ENCODE measurements at places on chromosomes 7 and 10.

DNA sequence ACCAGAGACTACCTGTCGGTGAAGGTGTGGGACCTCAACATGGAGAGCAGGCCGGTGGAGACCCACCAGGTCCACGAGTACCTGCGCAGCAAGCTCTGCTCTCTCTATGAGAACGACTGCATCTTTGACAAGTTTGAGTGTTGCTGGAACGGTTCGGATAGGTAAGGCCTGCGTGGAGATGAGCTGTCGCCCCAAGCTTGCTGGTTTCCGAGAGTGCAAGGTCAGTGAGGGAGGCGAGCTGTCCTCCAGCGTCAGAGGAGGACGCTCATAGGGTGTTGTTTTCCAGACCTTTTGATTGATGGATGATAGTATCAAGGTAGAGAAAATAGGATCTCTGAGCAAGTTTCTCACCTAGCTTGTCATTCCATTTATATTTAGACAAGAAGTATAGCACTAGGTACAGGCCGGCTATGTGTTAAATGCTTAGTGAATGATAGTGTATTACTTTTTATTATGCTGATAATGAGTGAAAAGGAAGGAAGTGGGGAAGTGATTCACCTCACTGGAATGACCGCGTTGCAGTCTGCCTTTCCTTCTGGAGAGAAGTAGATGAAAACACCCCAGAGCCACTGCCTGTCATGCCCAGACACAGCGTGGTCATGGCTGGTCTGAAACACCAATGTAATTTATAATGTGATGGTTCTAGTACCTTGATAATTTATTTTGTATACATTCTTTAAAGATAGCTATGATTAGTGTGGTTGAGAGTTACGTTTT is 33.9 kb downstream of the BNIP3 start:
- DNase-seq = peak; percentile 19

DNA sequence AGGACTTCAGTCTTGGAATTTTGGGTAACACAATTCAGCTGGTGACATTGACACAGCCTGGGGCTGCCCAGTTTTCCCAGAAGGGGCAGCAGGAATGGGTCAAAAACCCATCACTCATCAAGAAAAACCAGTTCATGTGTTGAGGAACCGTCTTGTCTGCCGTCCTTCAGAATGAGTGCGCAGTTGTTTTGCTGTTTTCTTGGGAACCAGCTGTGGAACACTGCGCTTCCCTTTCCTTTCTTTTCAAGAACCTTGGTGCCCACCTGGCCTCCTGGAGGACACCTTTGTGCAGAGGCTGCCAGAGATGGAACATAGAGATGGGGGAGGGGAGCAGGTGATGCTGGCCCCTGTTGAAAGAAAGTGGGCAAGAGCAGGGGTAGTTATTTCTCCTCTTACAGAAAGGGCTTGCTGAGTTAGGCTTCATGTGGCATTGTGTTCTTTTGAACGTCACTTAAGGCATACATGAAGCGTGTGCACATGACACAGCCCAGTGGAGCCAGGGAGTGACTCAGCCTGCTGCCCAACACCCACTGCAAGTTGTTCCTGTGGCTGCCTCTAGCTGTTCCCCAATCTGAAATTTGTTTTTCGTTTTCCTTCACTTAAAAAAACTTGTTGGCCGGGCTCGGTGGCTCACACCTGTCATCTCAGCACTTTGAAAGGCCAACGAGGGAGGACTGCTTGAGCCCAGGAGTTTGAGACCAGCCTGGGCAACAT is 87.4 kb upstream of the TNS3 start:
- no peak for DNase-seq

DNA sequence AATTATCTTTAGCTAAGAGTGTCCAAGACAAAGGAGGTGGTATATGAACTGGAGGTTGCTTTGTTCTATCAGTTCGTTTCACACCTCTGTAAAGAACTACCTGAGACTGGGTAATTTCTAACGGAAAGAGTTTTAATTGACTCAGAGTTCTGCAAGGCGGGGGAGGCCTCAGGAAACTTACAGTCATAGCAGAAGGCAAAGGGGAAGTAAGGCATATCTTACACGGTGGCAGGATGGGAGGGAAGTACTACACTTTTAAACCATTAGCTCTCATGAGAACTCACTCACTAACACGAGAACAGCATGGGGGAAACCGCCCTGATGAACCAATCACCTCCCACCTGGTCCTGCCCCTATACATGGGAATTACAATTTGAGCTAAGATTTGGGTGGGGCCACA is 1202.3 kb upstream of the LRRTM3 start:
- no peak for DNase-seq

- DNase-seq = no peak
Measured at GRCh38 chr7:28125431-28126409, 54.9 kb downstream of the JAZF1 start.

DNA sequence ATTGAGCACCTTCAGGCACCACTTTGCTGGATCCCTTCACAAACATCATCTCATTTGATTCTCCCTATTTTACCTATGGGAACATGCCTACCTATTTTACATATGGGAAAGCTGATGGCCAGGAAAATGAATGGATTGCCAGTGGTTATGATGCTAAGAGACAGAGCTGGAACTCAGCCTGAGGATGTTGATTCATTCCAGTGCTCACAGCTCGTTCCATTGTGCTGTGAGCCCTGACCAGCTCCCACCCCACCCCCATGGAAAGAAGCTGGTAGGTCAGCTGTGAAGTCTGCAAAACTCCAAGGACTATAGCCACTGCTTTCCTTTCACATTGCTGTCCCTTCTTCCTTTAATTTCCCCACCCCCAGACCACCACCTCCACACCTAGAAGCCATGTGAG is 9.6 kb downstream of the UBTD1 start:
- no peak for DNase-seq

DNA sequence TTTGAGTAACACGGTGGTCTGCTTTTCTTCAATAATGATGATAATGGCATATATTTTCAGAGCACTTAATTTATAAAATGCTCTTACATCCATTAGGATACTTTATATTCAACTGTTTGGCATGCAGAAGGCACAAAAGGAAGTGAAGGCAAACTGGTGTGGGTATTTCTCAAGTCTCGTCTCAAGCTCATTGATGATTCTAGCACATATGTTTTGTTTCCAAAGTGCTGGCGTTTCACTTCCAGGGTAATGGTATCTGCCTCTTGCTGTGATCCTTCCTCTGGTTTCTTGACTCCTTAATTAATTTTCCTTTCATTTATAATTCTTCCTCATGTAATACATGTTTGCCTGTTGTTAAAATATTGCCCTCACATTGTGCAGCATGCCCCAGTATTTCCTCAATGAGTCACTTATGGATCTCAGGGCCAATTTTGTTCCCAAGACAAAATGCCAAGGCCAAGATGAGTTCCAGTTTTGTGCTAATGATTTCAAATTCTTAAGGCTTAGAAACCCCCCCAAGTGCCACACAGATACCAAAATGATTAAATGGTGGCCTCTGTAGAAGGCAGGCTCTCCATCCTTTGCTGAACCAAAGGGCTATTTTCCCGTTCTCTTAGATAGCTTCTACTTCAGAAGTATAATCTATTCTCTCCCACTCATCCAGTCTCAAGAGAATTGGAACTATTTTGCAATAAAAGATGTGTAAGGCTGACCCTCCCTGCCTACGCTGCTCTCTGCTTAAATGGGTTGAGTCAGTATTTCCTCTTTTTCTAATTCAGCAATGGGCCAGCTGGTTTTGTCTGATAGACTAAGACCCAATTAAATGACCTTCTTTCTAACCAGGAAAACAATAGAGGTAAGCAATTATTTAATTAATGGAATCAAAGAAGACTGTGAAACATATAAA is 171.2 kb downstream of the ZNF365 start:
- peak; percentile 37 for DNase-seq

DNA sequence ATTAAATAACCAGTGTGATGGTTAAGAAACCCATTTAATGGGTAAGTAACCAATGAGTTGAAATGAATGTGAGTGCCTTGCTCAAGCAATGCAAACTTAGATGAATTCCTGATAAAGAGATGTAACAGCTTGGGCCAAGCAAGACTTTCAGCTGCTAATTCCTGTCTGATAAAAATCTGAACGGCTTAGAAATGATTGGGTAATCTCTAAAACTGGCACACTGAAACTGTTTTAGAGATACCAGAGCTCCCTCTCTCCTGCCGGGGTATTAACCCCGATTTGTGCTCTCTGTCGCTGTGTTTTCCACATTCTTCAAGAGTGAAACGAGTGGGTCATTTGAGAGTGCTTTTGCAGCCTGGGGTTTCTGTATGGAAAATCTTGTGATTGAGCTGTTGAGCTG is 534.9 kb upstream of the GALNT17 start:
- DNase-seq = no peak

GRCh38 chr10:21510241-21511094 is 15.0 kb downstream of the SKIDA1 start:
- no peak for DNase-seq

DNA sequence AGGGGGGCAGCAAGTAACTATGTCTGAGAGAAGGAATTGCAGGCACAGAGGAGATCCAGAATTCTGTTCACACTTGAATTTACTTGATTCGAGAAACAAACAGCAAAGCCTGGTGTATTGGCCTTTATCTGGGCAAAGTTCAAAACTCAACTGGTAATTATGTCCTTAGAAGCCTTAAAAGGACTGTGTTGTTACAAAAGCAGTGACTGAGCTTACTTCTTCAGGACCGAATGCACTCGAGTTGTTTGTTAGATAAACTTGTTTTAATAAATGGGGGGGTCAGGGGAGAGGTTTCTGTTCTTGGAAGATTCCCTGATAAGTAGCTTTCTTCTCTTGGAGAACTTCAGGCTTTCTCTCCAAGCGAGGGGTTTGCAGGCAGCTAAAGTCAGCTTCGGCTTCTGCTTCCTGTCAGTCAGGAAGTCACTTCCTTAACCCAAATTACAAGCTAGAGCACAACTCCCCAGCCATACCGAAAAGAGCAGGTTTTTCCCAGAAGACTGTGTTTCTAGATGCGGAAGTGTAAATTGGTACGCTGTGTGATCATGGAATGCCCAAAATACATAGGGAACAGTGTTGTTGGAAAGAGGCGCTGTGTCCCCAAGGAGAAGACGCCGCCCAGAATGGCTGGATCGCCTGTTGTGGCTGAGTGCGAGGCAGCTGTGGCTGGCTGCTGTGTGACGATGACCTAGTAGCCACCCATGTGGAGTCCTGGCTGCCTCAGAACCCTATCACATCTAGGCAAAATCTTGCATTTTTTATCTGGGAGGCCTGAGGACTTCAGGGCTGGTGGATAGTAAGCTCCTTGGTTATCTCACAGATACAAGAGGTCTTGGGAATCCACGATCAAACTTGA is 110.4 kb downstream of the TCF7L2 start:
- no peak for DNase-seq

- DNase-seq = no peak
Measured at GRCh38 chr7:103657474-103657894, 211.5 kb upstream of the SLC26A5 start.

DNA sequence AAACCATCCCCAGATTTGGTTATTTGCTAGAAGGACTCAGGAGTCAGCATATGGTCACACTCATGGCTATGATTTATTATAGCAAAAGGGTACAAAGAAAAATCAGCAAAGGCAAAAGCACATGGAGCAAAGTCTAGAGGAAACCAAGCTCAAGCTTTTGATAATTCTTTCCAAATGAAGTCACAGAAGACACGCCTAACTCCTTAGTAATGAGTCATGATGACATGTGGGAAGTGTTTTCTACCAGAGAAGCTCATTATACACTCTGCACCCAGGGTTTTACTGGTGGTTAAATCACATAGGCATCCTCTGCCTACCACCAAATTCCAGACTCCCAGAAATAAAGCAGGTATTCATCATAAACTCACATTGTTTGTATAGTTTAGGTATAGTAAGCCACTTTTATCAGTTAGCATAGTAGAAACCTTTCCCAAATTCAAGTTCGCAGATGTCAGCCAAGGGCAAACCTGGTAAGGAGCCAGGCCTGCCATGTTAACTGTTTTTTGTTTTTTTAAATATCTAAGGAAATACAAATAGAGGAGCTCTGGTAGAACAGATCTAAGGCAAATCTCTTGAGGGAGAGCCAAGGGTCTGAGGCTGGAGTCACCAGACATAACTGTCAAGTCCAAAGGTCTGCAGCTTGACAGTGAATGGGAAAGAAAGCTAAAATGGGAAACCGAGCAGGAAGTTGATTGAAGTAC is 15.4 kb upstream of the HIBADH start:
- peak; percentile 87 for DNase-seq

- no peak for DNase-seq
Measured at GRCh38 chr10:114674346-114674745, 16.3 kb upstream of the ABLIM1 start.

GRCh38 chr10:3036155-3037021 is 31.0 kb upstream of the PFKP start:
- DNase-seq = no peak

Measured in fibroblast of skin of left biceps (primary cell).